ENCODE measurements at places on chromosomes 11 and 22. TPM values are rescaled to one million over a fixed set of nuclear protein-coding genes. Genes with fewer than 3 reads are reported as not detected.

IRF7 gene
- total RNA-seq, result not detected

DNA sequence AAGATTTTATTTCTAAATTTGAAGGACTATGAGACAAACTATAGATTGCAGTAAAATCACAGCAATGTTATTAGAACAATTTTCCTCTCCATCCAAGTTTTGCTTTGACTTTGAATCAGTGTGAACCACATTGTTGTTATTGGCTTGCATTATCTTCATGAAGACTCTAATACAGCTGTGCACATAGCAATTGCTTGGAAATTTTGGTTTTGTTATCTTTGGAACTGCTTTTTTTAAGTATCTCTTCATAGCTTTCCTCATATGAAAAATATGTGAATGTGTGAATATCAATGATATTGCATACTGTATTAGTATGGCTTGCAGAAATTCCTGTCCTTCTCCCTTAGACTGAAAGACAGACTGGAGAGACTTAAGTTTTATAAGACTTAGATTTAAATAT, 666.6 kb downstream of the LUZP2 start:
- no peak for DNase-seq

SLC35F2 gene
- 69.8 TPM for total RNA-seq

APOL5 gene
- not detected for total RNA-seq

DNA sequence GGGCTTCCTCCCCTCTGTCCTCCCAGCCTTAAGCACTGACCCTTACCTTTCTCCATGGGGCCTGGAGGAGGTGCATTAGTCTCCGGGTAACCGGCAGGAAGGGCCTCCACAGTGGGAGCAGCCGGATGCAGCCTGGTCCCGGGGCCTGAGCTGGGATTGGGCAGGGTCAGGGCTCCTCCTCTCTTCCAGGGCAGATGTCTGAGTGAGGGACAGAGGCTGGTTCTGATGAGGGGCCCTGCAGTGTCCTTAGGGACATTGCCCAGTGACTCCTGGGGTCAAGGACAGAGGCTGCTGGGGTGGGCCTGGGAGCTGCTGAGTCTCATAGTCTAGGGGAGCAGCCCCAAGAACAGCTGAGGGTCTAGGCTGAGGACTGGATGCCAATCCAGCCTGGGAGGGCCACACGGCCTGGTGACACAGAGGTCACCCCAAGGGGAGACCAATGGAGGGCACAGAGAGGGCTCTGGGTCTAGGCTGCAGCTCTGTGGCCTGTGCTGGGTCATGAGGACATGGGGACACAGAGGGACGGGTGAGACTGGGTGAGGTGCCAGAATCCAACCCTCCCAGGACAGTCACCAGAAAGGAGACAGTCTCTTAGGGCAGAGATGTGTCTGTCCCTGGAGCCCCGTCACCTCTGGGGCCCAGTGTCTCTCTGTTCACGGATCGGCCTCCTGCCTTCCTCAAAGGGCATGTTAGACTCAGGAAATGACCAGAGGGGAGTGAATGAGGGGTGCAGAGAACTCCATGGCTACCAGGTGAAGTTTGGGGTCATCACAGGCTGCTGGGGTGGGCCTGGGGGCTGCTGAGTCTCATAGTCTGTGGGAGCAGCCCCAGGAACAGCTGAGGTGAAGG, 6.5 kb downstream of the IGLL5 start:
- DNase-seq, result no peak

Measured in HT1080 (cell line).